ENCODE measurements at places on chromosomes 12 and 14. TPM values are rescaled to one million over a fixed set of nuclear protein-coding genes. Genes with fewer than 3 reads are reported as not detected.

Gene CDCA3
- polyA plus RNA-seq: 0.60 TPM

Gene GPR135
- polyA plus RNA-seq: 0.36 TPM

Gene TCTN2
- polyA plus RNA-seq: 0.43 TPM

Gene MLEC
- 64.3 TPM for polyA plus RNA-seq

Gene RNU4-1
- not detected for polyA plus RNA-seq

Gene OAS3
- 12.9 TPM for polyA plus RNA-seq

Gene STON2
- 0.69 TPM for polyA plus RNA-seq

Gene HVCN1
- polyA plus RNA-seq: 441 TPM

Gene MIP
- not detected for polyA plus RNA-seq

Gene KRT80
- not detected for polyA plus RNA-seq

Gene C12orf56
- not detected for polyA plus RNA-seq

Gene GNG2
- 68.8 TPM for polyA plus RNA-seq

Gene PIWIL1
- polyA plus RNA-seq: not detected

Gene PNN
- 36.3 TPM for polyA plus RNA-seq

Gene EFS
- polyA plus RNA-seq: not detected

Gene AQP6
- not detected for polyA plus RNA-seq

Gene PABPN1
- 127 TPM for polyA plus RNA-seq

Gene LAG3
- polyA plus RNA-seq: 0.88 TPM

Gene PEX5
- polyA plus RNA-seq: 18.2 TPM

Gene C1S
- polyA plus RNA-seq: not detected

Gene ZNF26
- 14.4 TPM for polyA plus RNA-seq

Gene VDR
- 0.61 TPM for polyA plus RNA-seq

Gene KRT73
- polyA plus RNA-seq: not detected

Gene PPP4R3A
- polyA plus RNA-seq: 127 TPM

Gene SYNE2
- 18.1 TPM for polyA plus RNA-seq

Gene DBX2
- polyA plus RNA-seq: not detected

Gene NANOG
- polyA plus RNA-seq: not detected

Gene RNF212B
- polyA plus RNA-seq: not detected

Measured in IgD-negative memory B cell (primary cell).